ENCODE measurements at places on chromosomes 12 and 14. TPM values are rescaled to one million over a fixed set of nuclear protein-coding genes. Genes with fewer than 3 reads are reported as not detected.

DNA sequence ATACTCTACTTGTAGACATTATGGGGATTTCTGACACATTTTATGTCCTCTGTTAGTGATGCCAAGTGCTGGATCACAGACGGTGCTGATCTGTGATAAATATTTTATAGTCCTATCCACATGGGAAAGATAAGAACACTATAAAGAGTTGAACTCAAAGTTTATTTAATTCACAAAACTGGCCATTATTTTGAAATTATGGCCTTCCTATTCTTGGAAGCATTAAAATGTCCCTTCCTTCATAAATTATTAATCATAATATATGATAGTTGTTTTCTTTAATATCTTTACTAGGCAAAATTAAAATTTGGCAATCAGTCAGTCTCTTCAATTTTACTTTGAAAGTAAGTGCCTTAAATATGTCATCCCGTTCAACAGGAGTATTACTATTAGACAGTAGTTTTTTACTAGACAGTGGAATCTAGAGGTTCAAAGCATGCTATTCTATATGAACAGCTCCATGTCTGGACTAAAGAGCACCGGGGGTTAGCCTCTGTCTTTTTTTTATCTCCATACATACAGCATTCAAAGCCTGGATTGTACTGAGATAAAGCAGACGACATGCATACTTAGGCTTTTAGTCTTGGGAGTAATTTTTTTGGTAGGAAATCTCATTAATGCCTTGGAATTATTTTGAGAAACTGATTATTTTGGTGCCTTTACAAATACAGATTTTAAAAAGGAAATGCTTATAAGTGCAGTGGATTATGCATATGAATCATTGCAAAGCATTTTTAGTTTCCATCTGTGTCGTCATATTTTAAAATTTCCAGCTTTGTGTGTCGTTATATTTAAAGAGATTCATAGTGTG, 306.1 kb upstream of the RGS6 start:
- no peak for DNase-seq
- peaks cover 14% of the 10 kb centered on the region for H3K36me3 ChIP-seq
- H3K4me3 ChIP-seq, result no peak overlapping the region
- no peak overlapping the region for H3K27ac ChIP-seq
- H3K27me3 ChIP-seq, result no peaks in the 10 kb centered on the region

Gene COX8C
- not detected for total RNA-seq

Gene PGF
- 3.5 TPM for total RNA-seq

DNA sequence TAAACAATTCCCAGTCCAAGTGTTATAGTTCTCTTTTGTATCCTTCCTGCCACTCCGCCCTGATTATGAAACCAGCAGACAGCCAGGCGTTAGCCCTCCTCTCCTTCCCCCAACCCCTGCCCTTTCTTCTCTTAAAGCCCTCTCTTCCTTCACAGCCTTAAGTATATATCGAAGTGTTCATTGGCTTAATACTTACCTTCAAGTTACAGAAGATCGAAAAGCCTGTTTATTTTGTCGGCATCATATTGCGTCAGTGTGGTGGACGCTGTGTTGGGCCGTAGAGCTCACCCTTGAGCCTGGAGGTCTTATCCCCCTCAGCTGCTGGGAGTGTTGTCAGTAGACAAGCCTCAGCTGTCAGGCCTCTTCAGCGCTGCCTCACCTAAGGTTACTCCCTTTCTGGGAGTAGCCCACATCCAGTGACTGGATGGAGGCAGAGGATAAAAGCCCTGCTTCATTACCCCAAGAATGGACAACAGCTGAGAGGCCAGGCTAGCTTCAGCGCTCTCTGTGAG, 36.2 kb downstream of the CMAS start:
- H3K4me3 ChIP-seq, result no peak overlapping the region
- DNase-seq, result no peak
- no peaks in the 10 kb centered on the region for H3K36me3 ChIP-seq

- no peak overlapping the region for H3K27ac ChIP-seq
- H3K36me3 ChIP-seq, result no peaks in the 10 kb centered on the region
These were observed 63.3 kb downstream of the DUSP6 start for GRCh38 chr12:89288959-89289358.

GRCh38 chr14:84312551-84312950, 1217.4 kb upstream of the FLRT2 start:
- H3K4me3 ChIP-seq, result no peak overlapping the region
- no peak overlapping the region for H3K27ac ChIP-seq
- H3K4me1 ChIP-seq, result peaks cover 1% of the 10 kb centered on the region
- H3K36me3 ChIP-seq, result peaks cover 2% of the 10 kb centered on the region

GRCh38 chr12:131950182-131950913, 606 bp downstream of the EP400 start:
- H3K4me1 ChIP-seq, result no peaks in the 10 kb centered on the region
- H3K4me3 ChIP-seq, result peak overlapping the region; percentile 90
- DNase-seq, result peak; percentile 40
- H3K27me3 ChIP-seq, result no peaks in the 10 kb centered on the region
- H3K27ac ChIP-seq, result peak overlapping the region; percentile 92

Gene WASHC3
- 14.5 TPM for total RNA-seq

- no peaks in the 10 kb centered on the region for H3K4me1 ChIP-seq
- H3K36me3 ChIP-seq, result no peaks in the 10 kb centered on the region
- H3K27me3 ChIP-seq, result no peaks in the 10 kb centered on the region
- H3K4me3 ChIP-seq, result no peak overlapping the region
- no peak overlapping the region for H3K27ac ChIP-seq
These were observed 116.3 kb downstream of the RTN1 start for GRCh38 chr14:59754256-59754655.

DNA sequence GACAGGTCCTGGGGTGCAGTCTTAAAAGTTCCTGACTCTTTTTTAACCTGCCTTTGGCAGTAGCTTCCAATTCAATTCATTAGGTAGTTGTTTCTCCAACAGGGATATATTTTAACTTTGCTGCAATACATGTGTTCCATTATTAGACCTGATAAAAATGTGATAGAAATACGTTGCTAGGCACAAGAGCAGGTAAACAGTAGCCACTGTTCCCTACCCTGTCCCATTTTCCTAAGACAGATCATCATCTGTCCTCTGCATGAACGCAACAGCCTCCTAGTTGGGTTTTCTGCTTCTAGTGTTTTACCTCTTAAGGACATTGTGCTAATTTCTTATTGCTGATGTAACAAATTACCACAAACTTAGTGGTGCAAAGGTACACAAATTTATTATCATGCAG, 156.8 kb downstream of the SNAPC1 start:
- H3K4me1 ChIP-seq, result peaks cover 2% of the 10 kb centered on the region
- DNase-seq, result no peak
- H3K4me3 ChIP-seq, result no peak overlapping the region
- H3K36me3 ChIP-seq, result no peaks in the 10 kb centered on the region
- no peaks in the 10 kb centered on the region for H3K27me3 ChIP-seq

DNA sequence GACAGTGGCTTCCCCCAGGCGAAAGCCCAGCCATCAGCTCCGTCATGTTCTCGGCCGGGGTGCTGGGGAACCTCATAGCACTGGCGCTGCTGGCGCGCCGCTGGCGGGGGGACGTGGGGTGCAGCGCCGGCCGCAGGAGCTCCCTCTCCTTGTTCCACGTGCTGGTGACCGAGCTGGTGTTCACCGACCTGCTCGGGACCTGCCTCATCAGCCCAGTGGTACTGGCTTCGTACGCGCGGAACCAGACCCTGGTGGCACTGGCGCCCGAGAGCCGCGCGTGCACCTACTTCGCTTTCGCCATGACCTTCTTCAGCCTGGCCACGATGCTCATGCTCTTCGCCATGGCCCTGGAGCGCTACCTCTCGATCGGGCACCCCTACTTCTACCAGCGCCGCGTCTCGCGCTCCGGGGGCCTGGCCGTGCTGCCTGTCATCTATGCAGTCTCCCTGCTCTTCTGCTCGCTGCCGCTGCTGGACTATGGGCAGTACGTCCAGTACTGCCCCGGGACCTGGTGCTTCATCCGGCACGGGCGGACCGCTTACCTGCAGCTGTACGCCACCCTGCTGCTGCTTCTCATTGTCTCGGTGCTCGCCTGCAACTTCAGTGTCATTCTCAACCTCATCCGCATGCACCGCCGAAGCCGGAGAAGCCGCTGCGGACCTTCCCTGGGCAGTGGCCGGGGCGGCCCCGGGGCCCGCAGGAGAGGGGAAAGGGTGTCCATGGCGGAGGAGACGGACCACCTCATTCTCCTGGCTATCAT, 663 bp downstream of the PTGER2 start:
- no peaks in the 10 kb centered on the region for H3K36me3 ChIP-seq
- peaks cover 68% of the 10 kb centered on the region for H3K27me3 ChIP-seq
- peak; percentile 18 for DNase-seq
- H3K4me1 ChIP-seq, result peaks cover 13% of the 10 kb centered on the region
- peak overlapping the region; percentile 78 for H3K4me3 ChIP-seq
- H3K27ac ChIP-seq, result no peak overlapping the region

Gene TAS2R8
- 0.24 TPM for total RNA-seq

DNA sequence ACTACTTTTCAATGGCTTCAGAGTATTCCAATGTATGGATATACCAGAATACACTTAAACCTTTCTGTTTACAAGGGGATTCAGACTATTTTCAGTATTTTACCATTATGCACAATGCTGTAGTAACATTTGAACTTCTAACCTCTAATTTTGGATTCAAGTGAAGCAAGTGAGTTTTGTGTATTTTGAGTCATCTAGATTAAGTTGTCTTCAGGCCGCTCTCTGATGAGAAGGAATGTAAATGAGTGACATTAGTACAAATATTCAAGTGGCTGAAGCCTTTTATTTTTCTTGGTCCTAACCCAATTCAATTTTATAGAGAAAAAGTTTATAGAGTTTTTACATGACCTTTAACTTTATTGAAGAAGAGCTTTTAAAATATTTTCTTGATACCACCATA, 125.6 kb downstream of the PDE3A start:
- no peak for DNase-seq
- peaks cover 38% of the 10 kb centered on the region for H3K36me3 ChIP-seq
- H3K4me1 ChIP-seq, result peaks cover 28% of the 10 kb centered on the region
- peak overlapping the region; percentile 50 for H3K27ac ChIP-seq
- H3K27me3 ChIP-seq, result no peaks in the 10 kb centered on the region

Gene GALNT9
- 0.36 TPM for total RNA-seq

- H3K27ac ChIP-seq, result peak overlapping the region; percentile 82
- H3K27me3 ChIP-seq, result peaks cover 84% of the 10 kb centered on the region
- H3K4me3 ChIP-seq, result peak overlapping the region; percentile 83
- peaks cover 25% of the 10 kb centered on the region for H3K4me1 ChIP-seq
- H3K36me3 ChIP-seq, result no peaks in the 10 kb centered on the region
- no peak for DNase-seq
These were observed 1.6 kb downstream of the DPF3 start for GRCh38 chr14:72892103-72892878.

Gene SOAT2
- total RNA-seq, result 0.98 TPM

DNA sequence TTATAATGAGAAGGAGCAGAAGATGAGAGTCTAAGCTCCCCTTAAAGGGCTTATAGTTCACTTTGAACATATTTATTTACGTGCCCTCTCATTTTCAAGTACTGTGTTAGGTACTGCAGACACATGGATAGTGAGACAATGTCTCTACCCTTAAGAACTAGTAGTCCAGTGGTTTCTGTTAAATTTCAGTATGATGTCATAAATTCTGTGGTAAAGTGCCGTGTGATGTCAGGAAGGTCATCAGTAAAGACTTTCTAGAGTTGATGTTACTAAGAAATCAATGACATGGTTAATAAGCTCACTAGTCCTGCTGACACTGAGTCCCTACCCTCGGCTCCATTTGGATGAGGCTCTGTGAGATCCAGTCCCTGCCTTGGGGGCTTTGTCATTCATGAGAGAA, 475.6 kb downstream of the ZFP36L1 start:
- peaks cover 5% of the 10 kb centered on the region for H3K36me3 ChIP-seq
- no peak for DNase-seq
- H3K27me3 ChIP-seq, result no peaks in the 10 kb centered on the region
- H3K4me3 ChIP-seq, result no peak overlapping the region

DNA sequence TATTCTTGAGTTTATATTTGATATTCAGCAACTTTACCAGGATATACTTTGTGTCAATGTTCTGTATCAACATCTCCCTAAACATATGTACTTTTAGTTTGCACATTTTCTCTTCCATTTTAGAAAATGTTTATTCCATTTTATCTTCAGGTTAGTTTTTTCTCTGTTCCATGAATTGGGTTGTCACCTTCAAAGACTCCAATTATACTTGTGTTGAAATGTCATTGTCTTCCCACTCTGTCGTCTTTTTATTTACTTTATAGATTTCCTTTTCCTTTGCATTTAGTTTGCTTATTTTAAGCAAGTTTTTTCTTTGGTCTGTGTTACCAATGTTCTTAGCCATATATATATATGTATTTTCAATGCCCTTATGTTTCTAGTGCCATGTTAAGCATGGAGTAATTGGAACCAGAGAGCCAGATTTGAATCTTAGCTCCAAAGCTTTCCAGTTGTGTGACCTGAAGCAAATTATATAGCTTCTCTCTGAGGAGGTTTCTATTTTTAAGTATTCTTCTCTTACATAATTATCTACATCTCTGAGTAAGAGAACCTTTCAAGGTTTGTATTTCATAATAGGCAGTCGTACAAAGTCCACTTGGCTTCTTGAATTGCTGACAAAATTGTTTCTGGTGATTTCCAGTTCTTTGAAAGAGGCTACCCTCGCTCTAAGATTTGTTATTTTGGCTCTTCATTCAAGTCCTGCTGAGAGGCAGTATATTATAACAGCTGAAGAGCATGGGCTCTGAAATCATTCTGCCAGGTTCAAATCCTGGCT, 85.8 kb upstream of the DYRK2 start:
- H3K27ac ChIP-seq, result no peak overlapping the region
- H3K4me1 ChIP-seq, result peaks cover 5% of the 10 kb centered on the region
- no peaks in the 10 kb centered on the region for H3K36me3 ChIP-seq
- H3K4me3 ChIP-seq, result no peak overlapping the region
- no peaks in the 10 kb centered on the region for H3K27me3 ChIP-seq
- DNase-seq, result no peak

DNA sequence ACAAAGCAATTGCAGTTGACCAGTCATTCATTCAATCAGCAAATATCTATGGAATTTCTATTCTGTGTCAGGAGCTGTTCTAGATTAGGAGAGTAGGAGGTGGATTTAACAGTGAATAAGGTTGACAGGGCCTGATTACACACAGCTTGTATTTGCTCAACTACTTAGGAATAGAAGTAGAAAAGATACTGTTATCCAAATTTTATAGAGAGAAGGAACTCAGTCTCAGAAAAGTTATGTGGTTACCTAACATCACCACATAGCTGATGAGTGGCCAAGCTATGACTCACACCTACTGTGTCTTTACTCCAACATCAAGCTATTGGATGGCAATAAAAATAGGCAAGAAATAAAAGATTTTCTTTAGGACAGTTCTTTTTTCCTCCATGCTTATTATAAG, 374.8 kb downstream of the RMST start:
- peaks cover 7% of the 10 kb centered on the region for H3K4me1 ChIP-seq
- H3K4me3 ChIP-seq, result no peak overlapping the region
- no peak overlapping the region for H3K27ac ChIP-seq
- H3K27me3 ChIP-seq, result no peaks in the 10 kb centered on the region
- no peak for DNase-seq

- H3K27ac ChIP-seq, result peak overlapping the region; percentile 37
- no peaks in the 10 kb centered on the region for H3K27me3 ChIP-seq
- H3K36me3 ChIP-seq, result peaks cover 9% of the 10 kb centered on the region
- H3K4me1 ChIP-seq, result peaks cover 4% of the 10 kb centered on the region
- no peak overlapping the region for H3K4me3 ChIP-seq
- DNase-seq, result no peak
These were observed 20.7 kb upstream of the TEX22 start for GRCh38 chr14:105377555-105378182.

GRCh38 chr14:29102996-29103395, 336.4 kb downstream of the FOXG1 start:
- no peak overlapping the region for H3K4me3 ChIP-seq
- H3K36me3 ChIP-seq, result no peaks in the 10 kb centered on the region
- H3K27ac ChIP-seq, result peak overlapping the region; percentile 29
- DNase-seq, result no peak

GRCh38 chr12:119440803-119441360, 106.4 kb downstream of the CCDC60 start:
- H3K27me3 ChIP-seq, result peaks cover 3% of the 10 kb centered on the region
- no peak overlapping the region for H3K4me3 ChIP-seq
- H3K36me3 ChIP-seq, result peaks cover 6% of the 10 kb centered on the region
- H3K4me1 ChIP-seq, result peaks cover 10% of the 10 kb centered on the region
- H3K27ac ChIP-seq, result no peak overlapping the region

Measured in progenitor cell of endocrine pancreas (in vitro differentiated cells).